Type B pancreatic cell (in vitro differentiated cells): ENCODE measurements at places on chromosomes 12 and 14.

DNA sequence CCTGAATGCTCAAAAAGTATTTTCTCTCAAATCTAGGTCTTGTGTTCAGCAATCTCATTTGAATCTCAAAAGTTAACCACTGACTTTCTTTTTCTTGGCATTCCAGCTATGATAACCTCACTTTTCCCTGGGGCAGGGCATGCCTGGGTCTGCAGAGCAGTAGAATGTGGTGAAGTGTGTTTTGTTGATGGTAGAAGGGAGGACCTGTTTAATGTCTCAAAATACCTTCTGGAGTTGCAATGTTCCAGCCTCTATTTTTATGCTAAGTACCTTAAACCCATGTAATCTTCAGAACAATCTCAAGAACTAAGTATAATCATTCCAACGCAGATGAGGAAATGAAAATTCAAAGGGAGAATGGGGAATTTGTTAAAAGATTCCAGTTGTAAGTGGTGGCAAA, 82.1 kb upstream of the FUT8 start:
- H3K36me3 ChIP-seq = no peaks in the 10 kb centered on the region
- peaks cover 30% of the 10 kb centered on the region for H3K4me1 ChIP-seq
- no peak overlapping the region for H3K4me3 ChIP-seq
- no peaks in the 10 kb centered on the region for H3K27me3 ChIP-seq
- H3K27ac ChIP-seq = peak overlapping the region; percentile 83

- no peaks in the 10 kb centered on the region for H3K36me3 ChIP-seq
- peaks cover 18% of the 10 kb centered on the region for H3K4me1 ChIP-seq
- H3K4me3 ChIP-seq = no peak overlapping the region
These were observed 3.3 kb upstream of the TTC9 start for GRCh38 chr14:70638416-70638815.

DNA sequence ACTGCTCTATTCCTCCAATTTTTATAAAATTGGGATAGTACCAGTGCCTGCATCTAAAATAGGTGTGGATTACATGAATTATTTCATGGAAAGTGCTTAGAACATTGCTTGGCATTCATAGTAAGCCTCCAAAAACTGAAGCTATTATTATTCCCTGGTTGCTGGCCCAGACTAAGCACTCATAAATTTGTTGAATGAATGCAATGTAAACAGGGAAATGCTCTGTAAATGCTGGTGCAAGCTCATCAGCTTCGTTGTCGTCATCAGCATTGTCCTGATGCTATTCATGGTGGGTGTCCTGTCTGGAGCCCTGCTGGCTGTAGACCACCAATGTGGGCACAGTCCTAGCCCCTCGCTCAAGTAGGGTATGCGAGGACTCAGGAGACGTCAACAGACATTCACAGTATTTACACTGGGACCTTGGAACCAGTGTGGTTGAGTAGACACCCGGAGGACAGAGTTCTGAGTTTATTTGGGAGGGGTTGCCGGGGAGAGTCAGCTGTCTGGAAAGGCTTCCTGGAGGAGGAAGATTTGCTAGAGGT, 16.5 kb downstream of the BDKRB2 start:
- H3K27me3 ChIP-seq = no peaks in the 10 kb centered on the region
- H3K4me3 ChIP-seq = no peak overlapping the region
- H3K36me3 ChIP-seq = no peaks in the 10 kb centered on the region
- no peaks in the 10 kb centered on the region for H3K4me1 ChIP-seq
- H3K27ac ChIP-seq = no peak overlapping the region

GRCh38 chr12:614411-614970, 48.8 kb downstream of the NINJ2 start:
- DNase-seq = no peak
- H3K4me1 ChIP-seq = no peaks in the 10 kb centered on the region
- H3K27ac ChIP-seq = no peak overlapping the region
- peaks cover 18% of the 10 kb centered on the region for H3K27me3 ChIP-seq
- no peaks in the 10 kb centered on the region for H3K36me3 ChIP-seq

DNA sequence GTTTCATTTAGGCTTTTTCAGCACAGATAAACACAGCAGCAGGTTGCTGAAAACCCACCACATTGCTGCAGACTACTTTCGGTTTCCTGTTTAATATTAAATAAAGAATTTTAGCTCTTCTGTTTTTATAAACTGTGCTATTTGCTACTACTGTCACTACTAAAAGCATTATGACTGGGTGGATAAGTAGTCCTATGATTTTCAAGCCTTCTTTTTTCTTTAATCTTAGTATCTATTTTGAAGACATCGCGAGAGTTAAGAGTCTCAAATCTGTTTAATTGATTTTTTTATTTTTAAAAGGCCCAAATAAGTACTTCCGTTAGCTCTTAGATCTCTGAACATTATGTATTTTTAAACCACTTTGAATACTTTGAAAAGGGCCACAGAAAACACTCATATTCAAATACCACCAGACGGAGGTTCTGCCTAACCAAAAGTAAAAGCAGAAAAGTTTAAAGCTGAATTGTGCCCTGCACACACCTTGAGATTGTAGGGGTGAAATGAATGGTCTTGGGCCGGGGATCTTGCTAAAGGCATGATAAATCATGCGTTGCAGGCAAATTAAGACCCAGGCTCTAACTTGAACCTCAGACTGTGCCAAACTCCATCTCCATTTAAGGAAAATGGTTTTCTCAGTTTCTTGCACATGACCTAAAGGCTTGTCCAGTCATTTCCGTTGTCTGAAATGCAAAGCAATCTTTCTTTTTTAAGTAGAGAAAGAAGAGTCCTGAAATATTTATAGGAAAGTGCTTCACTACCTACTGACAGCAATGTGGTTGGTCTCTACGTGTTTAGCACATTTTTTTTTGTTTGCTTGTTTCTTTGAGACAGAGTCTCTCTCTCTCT, 13.6 kb upstream of the FOXN3 start:
- DNase-seq = no peak
- H3K4me1 ChIP-seq = peaks cover 37% of the 10 kb centered on the region
- H3K27me3 ChIP-seq = peaks cover 16% of the 10 kb centered on the region

DNA sequence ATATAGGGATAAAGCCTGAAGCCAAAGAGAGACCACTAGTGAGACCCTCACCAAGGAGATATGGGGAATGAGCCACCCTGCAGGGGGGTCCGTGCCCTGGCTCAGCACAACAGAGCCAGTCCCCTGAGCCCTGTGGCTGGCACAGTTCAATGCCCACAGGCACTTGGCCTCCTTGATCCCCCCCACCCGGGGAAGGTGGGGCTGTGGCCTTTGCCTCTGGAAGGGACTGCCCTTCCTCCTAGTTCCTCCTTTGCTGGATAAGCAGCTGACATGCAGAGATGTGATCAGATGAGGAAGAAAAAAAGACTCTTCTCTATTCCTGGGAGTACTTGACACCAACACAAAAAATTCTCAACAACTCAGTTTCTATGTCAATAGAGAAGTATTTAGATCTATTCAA, 19.9 kb downstream of the TTC7B start:
- H3K27ac ChIP-seq = peak overlapping the region; percentile 36
- DNase-seq = no peak
- H3K27me3 ChIP-seq = no peaks in the 10 kb centered on the region
- H3K4me3 ChIP-seq = no peak overlapping the region
- peaks cover 31% of the 10 kb centered on the region for H3K4me1 ChIP-seq
- H3K36me3 ChIP-seq = peaks cover 3% of the 10 kb centered on the region

GRCh38 chr12:116415408-116416108, 138.1 kb upstream of the MED13L start:
- no peaks in the 10 kb centered on the region for H3K27me3 ChIP-seq
- H3K27ac ChIP-seq = no peak overlapping the region
- DNase-seq = no peak
- H3K36me3 ChIP-seq = no peaks in the 10 kb centered on the region

- peak; percentile 54 for DNase-seq
- no peaks in the 10 kb centered on the region for H3K4me1 ChIP-seq
- no peak overlapping the region for H3K27ac ChIP-seq
- H3K4me3 ChIP-seq = no peak overlapping the region
- H3K27me3 ChIP-seq = no peaks in the 10 kb centered on the region
These were observed 28.3 kb downstream of the NPC2 start for GRCh38 chr14:74464785-74465184.

DNA sequence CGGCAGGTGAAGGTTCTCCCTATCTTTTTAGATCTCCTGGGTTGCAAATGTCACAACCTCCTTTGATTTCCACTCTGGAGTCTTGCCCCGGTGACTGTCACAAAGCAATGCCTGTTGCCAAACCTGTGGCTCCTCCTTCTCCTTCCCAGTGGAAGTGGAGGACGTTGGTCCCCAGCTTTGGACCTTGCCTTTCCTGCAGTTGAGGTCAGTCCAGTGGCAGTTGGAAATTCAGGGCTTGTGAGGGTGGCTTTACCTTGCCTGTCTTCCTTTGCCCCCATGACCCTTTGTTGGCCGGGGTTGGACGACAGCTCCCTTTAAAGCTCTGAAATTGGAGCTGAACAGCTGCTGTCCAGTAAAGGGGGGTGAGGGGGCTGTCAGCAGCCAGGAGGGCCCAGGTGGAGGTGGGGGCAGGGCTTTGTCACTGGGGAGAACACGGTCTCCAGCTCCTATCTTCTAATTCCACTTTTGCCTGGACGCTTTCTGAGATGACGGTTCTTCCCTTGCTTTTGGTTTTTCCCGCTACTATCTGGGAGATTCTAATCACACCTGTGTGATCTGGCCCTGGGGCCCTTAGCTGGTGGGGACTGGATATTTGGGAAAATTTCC, 4.1 kb downstream of the TEAD4 start:
- H3K36me3 ChIP-seq = peaks cover 9% of the 10 kb centered on the region
- no peak overlapping the region for H3K4me3 ChIP-seq
- H3K27me3 ChIP-seq = peaks cover 34% of the 10 kb centered on the region
- peaks cover 16% of the 10 kb centered on the region for H3K4me1 ChIP-seq

- peaks cover 4% of the 10 kb centered on the region for H3K36me3 ChIP-seq
- no peak overlapping the region for H3K4me3 ChIP-seq
- H3K4me1 ChIP-seq = peaks cover 24% of the 10 kb centered on the region
- peaks cover 3% of the 10 kb centered on the region for H3K27me3 ChIP-seq
- no peak overlapping the region for H3K27ac ChIP-seq
- no peak for DNase-seq
These were observed 96.3 kb upstream of the HIF1A start for GRCh38 chr14:61598980-61599379.

DNA sequence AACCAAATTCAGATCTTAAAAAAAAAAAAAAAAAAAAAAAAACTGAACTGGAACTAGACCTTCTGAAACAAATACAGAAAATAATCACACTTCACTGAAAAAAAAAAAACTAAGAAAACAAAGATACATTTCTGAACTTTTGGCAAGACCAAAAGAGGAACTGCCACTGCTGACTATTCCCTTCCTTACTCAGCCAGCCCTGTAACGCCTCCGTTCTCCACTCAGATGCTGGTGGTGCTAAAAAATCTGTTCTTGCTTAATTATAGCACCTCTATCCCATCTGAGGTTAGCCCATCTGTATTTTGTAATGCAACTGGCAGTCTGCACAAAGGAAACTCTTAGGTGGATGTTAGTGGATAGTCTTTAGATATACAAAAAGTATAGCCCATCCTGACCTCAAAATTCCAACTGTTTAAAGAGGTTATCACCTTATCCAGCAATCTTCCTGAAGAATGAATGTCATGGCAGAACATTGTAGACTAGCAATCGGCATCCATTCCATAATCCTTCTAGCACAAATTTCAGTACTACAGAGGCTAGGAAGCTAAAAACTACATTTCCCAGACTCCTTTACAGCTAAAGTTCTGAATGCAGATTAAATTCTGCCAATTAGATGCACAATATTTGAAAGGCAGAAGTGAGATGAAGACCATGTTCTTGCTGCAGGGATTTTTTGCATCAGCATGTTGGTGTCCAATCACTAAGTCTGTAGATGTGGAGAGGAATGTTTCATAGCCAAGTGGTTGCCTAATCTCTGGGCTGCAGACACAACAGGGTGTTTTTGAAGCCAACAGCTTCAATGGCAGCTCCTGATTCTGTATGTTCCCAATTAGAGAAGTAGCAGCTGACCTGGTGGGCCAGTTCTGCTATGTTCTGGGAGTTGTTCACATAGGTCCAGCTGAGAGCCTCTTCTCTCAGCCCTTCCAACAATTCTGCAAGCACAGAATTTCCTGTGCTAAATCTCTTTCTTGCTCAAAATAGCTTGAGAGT, 5.7 kb downstream of the MAP3K9 start:
- H3K27ac ChIP-seq = no peak overlapping the region
- no peak overlapping the region for H3K4me3 ChIP-seq
- H3K36me3 ChIP-seq = peaks cover 7% of the 10 kb centered on the region
- no peak for DNase-seq
- peaks cover 17% of the 10 kb centered on the region for H3K4me1 ChIP-seq
- no peaks in the 10 kb centered on the region for H3K27me3 ChIP-seq

DNA sequence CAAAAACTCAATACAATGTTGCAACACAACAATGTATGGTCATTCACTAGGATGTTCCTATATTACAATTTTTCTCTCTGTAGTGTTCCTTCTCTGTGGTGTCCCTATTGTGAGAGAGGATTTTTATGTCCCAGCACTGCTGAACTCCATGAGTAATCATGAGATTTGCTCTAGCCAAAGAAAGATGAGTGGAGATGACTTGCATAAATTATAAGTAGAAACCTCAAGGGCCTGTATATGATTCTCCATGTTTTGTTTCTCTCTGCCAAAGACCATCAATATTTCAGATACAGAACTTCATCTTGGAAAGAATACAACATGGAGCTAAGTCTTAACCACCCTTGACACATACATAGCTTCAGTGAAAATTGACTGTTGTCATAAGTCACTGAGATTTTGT, 579.1 kb downstream of the TMTC2 start:
- no peaks in the 10 kb centered on the region for H3K4me1 ChIP-seq
- H3K27ac ChIP-seq = no peak overlapping the region
- H3K36me3 ChIP-seq = no peaks in the 10 kb centered on the region

- H3K4me1 ChIP-seq = peaks cover 18% of the 10 kb centered on the region
- no peak for DNase-seq
- no peaks in the 10 kb centered on the region for H3K27me3 ChIP-seq
- no peak overlapping the region for H3K27ac ChIP-seq
These were observed 8.8 kb downstream of the PPP4R3A start for GRCh38 chr14:91501348-91501747.

GRCh38 chr14:30256627-30257026, 302.3 kb upstream of the G2E3 start:
- no peaks in the 10 kb centered on the region for H3K36me3 ChIP-seq
- DNase-seq = no peak

- no peak for DNase-seq
- H3K4me1 ChIP-seq = peaks cover 26% of the 10 kb centered on the region
- H3K27me3 ChIP-seq = no peaks in the 10 kb centered on the region
- no peak overlapping the region for H3K27ac ChIP-seq
- H3K36me3 ChIP-seq = peaks cover 30% of the 10 kb centered on the region
These were observed 4.2 kb downstream of the TBK1 start for GRCh38 chr12:64456119-64456518.

GRCh38 chr14:83172363-83172762, 1638.7 kb upstream of the SEL1L start:
- no peak for DNase-seq
- no peaks in the 10 kb centered on the region for H3K4me1 ChIP-seq
- no peaks in the 10 kb centered on the region for H3K36me3 ChIP-seq
- peaks cover 2% of the 10 kb centered on the region for H3K27me3 ChIP-seq
- H3K27ac ChIP-seq = no peak overlapping the region
- H3K4me3 ChIP-seq = no peak overlapping the region

DNA sequence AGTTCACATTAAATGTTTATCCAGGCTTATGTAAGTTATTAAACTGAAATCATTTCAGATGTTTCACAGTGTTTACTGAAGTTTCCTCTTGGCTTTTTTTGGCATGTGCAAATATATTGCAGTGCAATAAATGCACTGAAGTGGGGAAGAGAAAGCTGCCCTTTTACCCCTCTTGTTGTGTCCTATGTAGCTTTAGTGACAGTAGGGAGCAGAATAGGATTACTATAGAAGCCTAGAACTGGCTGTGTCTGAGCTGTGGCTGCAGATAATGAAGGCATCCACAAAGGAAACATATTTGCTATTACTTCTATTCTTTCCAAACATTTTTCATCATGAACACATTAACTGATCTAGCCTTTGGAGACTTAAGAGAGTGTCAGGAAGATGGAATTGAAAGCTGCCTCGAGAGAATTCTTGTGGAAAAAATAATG, 24.1 kb upstream of the CNTN1 start:
- H3K4me1 ChIP-seq = no peaks in the 10 kb centered on the region
- H3K27ac ChIP-seq = no peak overlapping the region
- no peak for DNase-seq
- H3K27me3 ChIP-seq = no peaks in the 10 kb centered on the region
- H3K4me3 ChIP-seq = no peak overlapping the region
